ENCODE measurements at places on chromosomes 3 and 15. TPM values are rescaled to one million over a fixed set of nuclear protein-coding genes. Genes with fewer than 3 reads are reported as not detected.

CMTM8 gene
- total RNA-seq = 0.17 TPM

WDR93 gene
- total RNA-seq = not detected

SNTN gene
- total RNA-seq = not detected

LIPC gene
- total RNA-seq = 1.6 TPM

RPP14 gene
- total RNA-seq = 8.9 TPM

RPP25 gene
- total RNA-seq = 6.3 TPM

HHATL gene
- total RNA-seq = not detected

CAV3 gene
- total RNA-seq = not detected

GREM1 gene
- 141 TPM for total RNA-seq

SPINK8 gene
- total RNA-seq = not detected

PARL gene
- total RNA-seq = 46.7 TPM

FRMD5 gene
- 7.0 TPM for total RNA-seq

SLC38A3 gene
- total RNA-seq = not detected

PARP16 gene
- total RNA-seq = 3.0 TPM

MOBP gene
- under 0.01 TPM for total RNA-seq

NR1I2 gene
- total RNA-seq = not detected

ANKUB1 gene
- total RNA-seq = not detected

ARL14 gene
- not detected for total RNA-seq

CCR8 gene
- not detected for total RNA-seq

RSRC1 gene
- 36.4 TPM for total RNA-seq

IDH3A gene
- 37.8 TPM for total RNA-seq

TMEM212 gene
- total RNA-seq = not detected

SEC61A1 gene
- total RNA-seq = 409 TPM

SLC2A2 gene
- total RNA-seq = not detected

MAP6D1 gene
- total RNA-seq = 1.9 TPM

ITIH4 gene
- 3.3 TPM for total RNA-seq

HYAL3 gene
- 14.9 TPM for total RNA-seq

GUCA1C gene
- not detected for total RNA-seq

ZKSCAN7 gene
- total RNA-seq = 9.0 TPM

TMEM202 gene
- total RNA-seq = not detected

CA12 gene
- 94.0 TPM for total RNA-seq

OR5K1 gene
- total RNA-seq = not detected

CHRNB4 gene
- not detected for total RNA-seq

TTC14 gene
- 41.6 TPM for total RNA-seq

TSPAN3 gene
- 249 TPM for total RNA-seq

GOLGA8R gene
- 3.9 TPM for total RNA-seq

CSTA gene
- total RNA-seq = 2.6 TPM

ESYT3 gene
- total RNA-seq = not detected

ISL2 gene
- total RNA-seq = 3.6 TPM

CHDH gene
- total RNA-seq = 0.99 TPM

AGBL1 gene
- total RNA-seq = not detected

MAGEL2 gene
- total RNA-seq = 0.50 TPM

C2CD4A gene
- not detected for total RNA-seq

GABRR3 gene
- not detected for total RNA-seq

ROPN1 gene
- total RNA-seq = not detected

MUSTN1 gene
- total RNA-seq = not detected

SNUPN gene
- total RNA-seq = 34.8 TPM

MCF2L2 gene
- not detected for total RNA-seq

PCSK6 gene
- 0.15 TPM for total RNA-seq

Data from smooth muscle cell of trachea (primary cell).